ENCODE measurements at places on chromosomes 3 and 15.

GRCh38 chr15:50747523-50747922, 18.0 kb downstream of the SPPL2A start:
- DNase-seq = no peak

- DNase-seq = peak; percentile 56
These were observed 632 bp upstream of the CRELD1 start for GRCh38 chr3:9932843-9933560.

DNA sequence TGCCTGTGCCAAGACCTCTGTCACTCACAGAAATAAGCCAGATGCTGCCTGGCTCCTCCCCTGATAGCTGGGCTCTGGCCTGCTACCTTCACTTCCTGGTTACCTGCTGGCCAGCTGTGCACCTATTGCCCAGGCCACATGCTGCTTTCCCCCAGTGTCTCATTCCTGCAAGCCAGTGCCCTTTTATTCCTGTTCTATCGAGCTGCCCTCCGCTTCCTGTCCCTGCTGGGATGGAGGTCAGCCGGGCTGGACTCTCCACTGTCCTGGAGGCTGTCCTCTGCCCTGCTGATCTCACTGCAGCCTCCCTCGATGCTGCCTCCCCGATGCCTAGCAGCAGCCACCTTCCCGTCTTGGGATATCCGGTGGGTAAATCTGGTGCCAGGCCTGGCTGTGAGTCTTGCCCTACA, 37.0 kb upstream of the SNRPA1 start:
- DNase-seq = no peak

DNA sequence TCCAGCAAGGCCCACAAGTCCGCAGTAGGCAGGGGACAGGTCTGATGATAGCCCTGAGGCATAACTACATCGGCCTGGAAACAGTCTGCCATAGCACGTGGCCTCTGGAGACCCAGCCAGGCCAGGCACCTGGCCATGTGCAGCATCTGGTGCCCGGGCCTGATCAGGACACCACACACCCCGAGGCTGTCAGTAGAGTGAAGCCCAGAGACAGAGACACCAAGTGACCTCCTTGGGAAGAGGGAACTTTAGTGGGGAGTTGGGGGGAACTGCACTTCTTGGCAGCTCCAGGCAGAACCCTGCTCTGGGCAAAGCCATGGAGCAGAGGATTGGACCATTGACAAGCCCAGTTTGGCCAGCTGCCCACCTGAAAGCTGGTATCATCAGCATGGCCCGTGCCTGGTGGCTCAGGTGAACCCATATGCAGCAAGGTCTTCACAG, 1.2 kb downstream of the SHISA5 start:
- DNase-seq = no peak

DNA sequence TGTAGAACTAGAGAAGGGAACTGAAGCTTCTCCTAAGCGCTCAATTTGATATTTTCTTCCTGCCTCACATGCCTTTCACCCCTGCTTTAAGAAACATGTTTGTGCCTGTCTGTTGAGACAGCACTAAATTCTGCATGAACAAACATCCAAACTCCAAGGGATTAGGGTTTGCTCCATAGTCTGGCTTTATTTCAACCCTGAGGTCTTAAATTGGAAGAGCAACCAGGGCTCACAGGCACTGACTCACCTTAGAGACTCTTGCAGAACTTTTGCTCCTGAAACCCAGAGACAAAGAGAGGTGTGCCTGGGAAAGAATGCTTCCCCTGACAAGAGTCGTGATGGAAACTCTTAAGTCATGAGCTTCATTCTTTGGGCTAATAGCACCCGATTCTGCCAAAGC, 393.9 kb upstream of the MCTP2 start:
- no peak for DNase-seq

- DNase-seq = no peak
These were observed 109.9 kb downstream of the IGF1R start for GRCh38 chr15:98758224-98758623.
